BJ (cell line): ENCODE measurements at places on chromosomes 11 and 22.

DNA sequence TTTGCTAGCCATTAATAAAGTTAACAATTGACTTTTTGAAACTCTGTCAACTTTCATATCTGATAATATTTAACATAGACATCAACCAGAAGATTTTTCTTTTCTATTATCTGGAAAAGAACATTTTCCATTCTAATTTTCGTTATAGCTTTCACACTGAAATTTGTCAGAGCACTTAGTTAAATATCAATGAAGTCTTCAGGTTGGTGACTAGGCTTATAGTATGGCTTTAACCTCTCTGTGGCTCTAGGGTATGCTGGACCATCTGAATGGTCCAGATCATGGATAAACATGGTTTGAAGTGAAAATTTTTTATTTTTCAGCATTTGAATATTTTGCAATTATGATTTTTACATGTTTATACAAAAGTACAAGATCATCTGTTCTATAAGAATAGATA, 548.1 kb downstream of the CNTN5 start:
- no peak for DNase-seq

GRCh38 chr11:16925561-16926065, 88.6 kb downstream of the PLEKHA7 start:
- no peak for DNase-seq

- DNase-seq, result no peak
These were observed at the start of gene KIAA0930 for GRCh38 chr22:45240810-45241631. Gene KIAA0930, minus strand, starts transcription at chr22:45240894. Its CDS starts 191 bp downstream, at chr22:45240703.

- no peak for DNase-seq
These were observed 27.8 kb downstream of the TEAD1 start for GRCh38 chr11:12701811-12702592.

DNA sequence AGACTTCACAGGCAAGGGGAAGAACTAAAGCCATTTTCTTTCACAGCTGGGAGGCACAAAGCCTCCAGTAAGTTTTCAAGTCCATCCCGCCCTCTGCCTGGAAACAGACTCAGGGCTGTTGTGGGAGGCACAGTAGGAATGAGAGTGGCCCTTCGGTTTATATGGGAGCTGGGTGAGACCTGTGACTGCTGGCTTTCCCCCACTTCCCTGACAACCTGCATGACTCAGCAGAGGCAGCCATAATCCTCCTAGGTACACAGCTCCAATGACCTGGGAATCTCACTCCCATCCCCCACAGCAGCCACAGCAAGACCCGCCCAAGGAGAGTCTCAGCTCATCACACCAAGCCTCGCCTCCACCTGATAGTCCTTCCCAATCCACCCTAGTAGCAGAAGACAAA, 12.1 kb upstream of the TMEM45B start:
- no peak for DNase-seq
